ENCODE measurements at places on chromosomes 1 and 21.

DNA sequence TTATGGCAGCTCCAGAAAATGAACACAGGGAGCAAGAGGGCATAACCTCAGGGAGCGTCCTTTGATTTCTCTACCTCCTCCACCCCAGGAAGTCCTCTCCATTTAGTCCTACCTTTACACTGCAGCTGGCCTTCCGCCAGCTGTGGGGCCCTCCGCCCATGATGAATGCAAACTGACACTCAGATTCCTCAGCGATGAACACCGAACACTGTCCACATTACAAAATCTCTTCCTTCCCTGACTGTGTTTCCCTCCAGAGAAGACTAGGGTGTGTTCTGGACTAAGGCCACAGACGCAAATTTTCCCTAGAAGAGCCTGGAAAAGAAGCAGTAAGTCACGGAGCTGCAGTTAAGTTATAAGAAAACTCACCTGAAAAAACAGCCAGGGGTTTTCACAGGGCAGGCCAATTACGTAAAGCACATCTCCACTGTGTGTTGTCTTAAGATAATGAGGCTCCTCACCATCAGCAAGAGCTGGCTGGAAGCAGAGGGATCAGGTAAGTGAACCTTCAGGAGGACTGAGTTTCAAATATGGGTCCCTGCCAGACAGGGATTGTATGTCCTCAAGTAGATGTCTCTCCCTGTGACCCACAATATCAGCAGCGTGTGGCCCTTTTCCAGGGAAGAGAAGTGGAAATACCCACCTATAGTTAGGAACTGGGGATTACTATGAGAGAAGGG is 46.3 kb upstream of the ATP1B1 start:
- no peak for DNase-seq

GRCh38 chr21:32371913-32372314 is 20.9 kb downstream of the URB1 start:
- DNase-seq = no peak

- no peak for DNase-seq
These were observed 226.6 kb upstream of the TMEM51 start for GRCh38 chr1:14926818-14927575.

DNA sequence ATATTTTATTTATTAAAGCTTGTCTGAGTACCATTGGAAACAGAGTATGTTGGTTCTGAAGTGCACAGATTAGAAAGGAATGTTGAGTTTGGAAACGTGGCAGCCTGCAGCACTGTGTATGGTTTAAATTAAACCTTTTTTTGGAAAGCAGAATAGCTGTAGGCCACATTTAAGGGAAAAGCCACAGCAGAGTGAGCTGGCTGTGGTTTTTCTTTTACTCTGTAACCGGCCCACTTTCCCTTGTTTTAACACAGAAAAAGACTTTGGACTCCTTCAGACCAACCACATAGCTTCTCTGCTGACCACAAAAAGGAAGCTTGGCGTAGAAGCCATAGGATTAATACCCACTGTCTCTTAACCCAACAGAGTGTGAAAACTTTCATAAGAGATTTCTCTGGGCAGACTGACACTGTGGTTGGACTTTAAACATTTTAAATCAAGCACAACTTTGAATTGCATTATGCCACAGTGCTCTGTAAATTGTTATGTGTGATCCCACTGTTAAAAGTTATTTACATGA is 75.2 kb downstream of the NFIA start:
- DNase-seq = no peak

DNA sequence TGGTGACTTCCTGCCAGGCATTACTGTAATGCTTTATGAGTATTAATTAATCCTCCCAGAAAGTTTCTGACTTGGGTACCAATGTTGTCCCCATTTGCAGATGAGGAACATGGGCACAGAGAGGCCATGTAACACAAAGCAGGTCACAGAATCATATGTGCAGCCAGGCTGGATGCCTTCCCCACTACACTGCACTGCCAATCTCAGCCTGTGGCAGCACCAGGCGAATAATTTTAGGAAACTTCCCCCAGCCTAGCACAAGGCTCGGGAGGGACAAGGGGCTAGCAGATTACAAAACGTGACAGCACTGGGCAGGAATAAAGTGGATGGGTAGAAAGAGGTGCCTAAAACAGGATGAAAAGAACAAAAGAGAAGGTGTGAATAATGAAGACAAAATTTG is 331.7 kb upstream of the PROX1 start:
- no peak for DNase-seq

DNA sequence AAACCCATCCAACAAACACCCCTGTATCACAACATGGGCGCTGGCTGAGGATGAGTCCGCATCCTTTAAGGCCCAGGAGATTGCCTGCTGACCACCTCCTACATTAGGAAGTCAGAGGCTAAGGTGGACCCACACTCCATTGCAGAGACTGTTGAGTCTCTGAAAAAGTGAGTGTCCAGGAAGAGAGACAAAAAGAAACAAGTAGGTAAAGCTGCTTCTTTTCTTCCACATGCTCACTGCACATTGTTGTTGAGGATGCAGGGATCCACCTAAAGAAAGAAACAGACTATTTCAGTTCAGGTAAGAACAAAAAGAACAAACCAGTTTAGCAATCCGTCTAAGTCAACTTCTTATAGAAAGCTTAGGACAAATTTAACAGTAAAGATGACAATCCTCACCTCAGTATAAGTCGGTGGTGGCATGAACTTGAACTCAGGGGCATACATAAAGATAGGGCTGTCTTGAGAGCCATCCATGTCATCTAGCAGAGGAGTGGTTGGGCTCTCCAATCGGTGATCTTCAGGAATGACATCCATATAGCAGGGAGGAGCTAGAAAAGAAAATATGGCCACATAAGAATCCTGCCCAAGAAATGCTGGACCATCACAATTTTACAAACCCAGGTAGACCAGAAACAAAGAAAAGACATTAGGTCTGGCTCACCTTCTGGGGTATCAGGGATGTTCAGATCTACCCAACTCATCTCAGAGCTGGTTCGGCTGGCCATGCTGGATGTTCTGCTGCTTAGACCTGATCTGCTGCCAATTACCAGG is 2.6 kb downstream of the TXNIP start:
- DNase-seq = no peak

GRCh38 chr1:76668046-76668445 is 199.2 kb upstream of the ST6GALNAC5 start:
- DNase-seq = no peak

- no peak for DNase-seq
These were observed 39.5 kb upstream of the RGS16 start for GRCh38 chr1:182643699-182644098.

DNA sequence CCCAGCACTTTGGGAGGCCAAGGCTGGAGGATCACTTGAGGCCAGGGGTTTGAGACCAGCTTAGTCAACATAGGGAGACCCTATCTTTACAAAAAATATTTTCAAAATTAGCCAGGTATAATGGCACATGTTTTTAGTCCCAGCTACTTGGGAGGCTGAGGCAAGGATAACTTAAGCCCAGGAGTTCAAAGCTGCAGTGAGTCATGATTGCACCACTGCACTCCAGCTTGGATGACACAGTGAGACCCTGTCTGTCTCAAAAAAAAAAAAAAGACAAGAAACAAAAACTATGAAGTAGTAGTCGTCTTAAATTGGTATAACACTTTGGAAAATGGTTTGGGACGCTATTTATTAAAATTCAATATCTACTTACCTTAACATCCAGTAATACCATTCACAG is 7.7 kb downstream of the AIM2 start:
- DNase-seq = no peak

DNA sequence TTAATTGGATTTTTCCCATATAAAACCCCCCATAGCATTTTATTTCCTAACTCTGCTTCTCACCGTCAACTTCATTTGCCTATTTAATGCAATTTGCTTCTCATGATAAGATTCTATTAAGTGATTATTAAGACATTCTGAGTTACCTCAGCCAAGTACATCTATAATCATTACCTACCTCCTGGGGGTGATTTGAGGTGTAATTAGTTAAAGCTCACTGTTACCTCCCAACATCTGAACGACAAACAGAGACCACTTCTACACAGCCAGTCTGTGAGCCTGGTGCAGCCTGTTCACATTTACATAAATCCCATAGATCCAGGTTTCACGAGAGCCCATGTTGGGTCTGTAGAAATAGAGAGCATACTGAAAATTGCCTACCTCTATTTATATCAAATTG is 65.7 kb upstream of the SSX2IP start:
- DNase-seq = no peak

DNA sequence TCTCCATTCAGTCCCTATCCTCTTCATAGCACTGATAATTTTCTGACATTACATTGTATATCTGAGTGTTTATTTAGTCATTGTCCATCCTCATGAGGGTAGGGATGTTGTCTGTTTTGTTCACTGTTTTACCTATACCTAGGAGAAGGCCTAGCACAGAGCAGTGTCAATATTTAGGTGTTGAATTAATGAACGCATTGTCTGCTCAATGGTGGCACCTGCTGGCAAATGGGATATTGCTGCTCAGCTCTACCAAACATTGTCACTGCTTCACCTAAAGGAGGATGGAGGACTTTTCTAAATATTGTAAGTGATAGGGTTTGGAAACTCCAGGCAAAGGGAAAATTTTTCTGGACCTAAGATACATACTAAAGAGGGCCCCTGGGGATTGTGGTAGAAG is 243.9 kb downstream of the RRAGC start:
- no peak for DNase-seq

- peak; percentile 29 for DNase-seq
These were observed 333.4 kb downstream of the CHRM3 start for GRCh38 chr1:239719642-239720258.

DNA sequence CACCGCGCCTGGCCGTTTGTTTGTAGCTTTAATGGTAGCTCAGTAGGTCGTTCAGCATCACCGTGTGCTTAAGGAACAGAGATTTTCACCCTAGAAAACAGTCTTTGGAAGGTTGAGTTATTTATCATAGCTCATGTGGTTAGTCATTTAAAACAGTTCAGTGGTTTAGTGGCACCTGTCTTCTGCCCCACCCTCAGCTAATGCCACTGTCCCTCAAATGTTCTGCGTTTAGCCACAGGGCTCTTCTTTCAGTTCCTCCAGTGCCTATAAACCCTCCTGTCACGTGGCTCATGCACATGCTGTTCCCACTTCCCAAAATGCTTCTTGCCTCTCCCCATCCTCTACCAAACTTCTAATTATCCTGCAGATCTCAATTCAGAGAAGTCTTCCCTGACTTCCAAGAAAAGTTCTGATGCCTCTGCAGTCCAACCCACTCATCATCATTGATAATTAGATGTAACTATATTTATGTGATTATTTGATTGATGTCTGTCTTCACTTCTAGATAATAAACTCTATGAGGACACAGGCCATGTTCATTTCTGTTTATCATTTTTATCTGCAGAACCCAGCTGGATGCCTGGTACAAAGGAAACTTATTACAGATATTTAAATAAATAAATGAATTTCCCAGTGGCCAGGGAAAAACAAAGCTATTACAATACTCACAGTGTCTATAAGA is 14.4 kb upstream of the DIPK1A start:
- no peak for DNase-seq

DNA sequence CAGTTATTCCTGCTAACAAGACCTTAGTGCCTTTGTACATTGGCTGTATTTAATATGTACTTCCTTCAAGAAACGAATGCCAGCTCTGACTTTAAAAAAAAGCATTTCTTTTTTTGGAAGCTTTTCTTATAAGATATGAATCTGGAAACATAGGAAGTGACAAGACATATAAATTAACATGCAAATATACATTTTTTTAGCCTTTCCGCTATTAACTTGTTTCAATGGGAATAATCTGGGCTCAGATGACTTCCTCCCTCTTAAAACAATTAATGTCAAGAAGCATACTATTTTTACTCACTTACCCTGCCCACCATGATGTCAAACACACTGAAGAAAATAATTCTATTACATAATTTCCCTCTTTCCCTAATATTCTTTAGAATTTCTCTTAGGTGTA is 1.4 kb downstream of the DENND1B start:
- DNase-seq = no peak

DNA sequence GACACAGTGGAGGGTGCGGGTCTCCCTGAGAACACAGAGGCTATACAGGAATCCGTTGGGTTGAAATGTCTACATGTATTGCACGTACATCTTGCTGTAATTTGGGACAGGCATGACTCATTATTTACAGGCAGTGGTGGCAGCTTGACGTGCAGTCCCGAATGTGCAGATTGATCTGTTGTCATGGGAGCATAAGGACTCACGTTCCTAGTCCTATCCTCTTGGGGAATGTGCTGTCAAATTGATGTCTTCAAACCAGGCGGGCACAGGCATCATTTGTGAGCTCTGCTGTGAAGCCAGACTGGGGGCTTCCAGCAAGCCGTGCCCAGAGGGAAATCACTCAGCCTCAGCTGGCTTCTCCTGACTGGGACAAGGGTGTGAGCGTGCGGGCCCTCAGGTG is 40.5 kb downstream of the S100B start:
- DNase-seq = no peak
